Left colon (tissue), 2 donors: ENCODE measurements at places on chromosomes 11 and 22. TPM values are rescaled to one million over a fixed set of nuclear protein-coding genes. Genes with fewer than 3 reads are reported as not detected.

The RAD9A gene
- total RNA-seq = 40.6 TPM

The NDUFS8 gene
- 135 TPM for total RNA-seq

GRCh38 chr11:17764446-17765218 lies 30.1 kb downstream of the KCNC1 start:
- DNase-seq = no peak

DNA sequence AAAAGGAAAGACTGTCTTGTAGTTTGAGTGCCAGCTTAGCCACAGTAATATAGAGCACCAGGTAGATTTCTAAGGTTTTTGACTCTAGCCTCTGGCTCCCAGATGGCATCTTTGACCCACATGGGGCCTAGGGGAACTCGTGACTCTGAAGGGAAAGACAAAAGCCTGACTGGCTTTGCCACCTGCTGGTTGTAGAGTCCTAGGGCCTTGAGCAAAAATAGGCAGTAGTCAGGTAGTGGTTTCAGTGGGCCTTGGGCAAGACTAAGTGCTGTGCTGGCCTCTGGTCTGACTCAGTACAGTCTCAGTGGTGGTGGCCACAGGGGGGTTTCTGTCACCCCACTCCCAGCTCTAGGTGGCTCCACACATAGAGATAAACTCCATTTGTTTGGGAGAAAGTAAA lies 349.4 kb downstream of the FAM181B start:
- DNase-seq = no peak

GRCh38 chr11:102521121-102521520 lies 9.4 kb downstream of the MMP7 start:
- no peak for DNase-seq
